Pulmonary artery endothelial cell (primary cell): ENCODE measurements at places on chromosomes 11 and 22. TPM values are rescaled to one million over a fixed set of nuclear protein-coding genes. Genes with fewer than 3 reads are reported as not detected.

The RIBC2 gene
- total RNA-seq = 0.86 and 1.7 TPM in 2 replicates

DNA sequence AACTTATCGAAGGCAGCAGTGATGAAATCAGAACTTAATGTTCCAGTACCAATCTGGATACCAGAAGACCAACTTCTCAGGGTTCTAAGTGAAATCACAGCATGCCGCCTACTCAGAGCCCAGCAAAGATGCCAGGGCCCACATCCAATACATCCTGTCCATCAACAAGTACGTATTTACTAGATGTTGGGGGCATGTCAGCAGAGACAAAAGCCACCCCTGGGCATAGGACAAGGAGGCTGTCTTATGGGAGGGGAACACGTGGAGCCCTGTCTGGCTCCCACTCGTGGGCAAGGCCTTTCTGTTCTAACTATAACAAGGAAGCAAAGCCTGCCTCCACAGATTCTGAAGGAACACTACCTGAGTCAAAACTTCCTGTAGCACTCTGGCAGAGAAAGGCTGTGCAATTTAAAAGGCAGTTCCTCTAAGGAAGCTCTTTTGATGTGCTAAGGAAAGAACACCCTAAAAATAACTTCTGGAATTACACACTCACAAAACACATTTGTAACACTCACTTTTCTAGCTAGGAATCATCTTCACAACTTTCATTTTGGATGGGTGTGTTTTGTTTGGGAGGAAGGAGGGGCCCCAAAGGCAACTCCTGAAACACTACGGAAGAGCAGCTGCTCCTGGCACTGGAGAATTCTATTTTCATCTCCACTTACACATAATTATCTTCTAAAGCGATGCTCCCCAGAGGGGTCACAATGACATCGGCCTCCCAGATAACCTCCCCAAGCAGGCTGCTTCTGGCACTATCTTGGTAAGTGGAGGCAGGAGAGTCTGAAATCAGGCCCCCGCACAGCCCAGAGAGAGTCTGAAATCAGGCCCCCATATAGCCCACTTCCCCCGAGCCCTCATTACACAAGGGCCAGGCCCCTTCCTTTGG is 14.2 kb downstream of the SMCO4 start:
- no peak for DNase-seq

DNA sequence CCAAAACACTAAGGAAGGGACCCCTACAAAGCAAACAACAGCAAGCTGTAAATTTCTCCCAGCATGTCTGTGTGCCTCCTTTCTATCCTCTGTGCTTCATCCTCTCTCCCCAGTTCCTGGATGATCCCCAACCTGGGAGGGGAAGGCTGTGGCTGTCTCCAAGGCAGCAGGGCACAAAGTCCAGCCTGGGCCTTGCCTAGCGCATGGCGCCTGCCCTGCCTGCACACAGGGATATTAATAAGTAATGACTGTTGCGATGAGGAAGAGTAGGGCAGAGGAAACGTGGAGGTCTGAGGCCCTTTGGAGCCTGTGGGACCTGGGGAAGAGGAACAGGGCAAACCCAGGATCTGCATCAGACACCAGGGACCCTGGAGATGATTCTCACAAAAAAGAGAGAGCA is 2.0 kb downstream of the USH1C start:
- DNase-seq = no peak

The OR4D5 gene
- total RNA-seq = not detected in 2 replicates

The TMEM225 gene
- not detected in 2 replicates for total RNA-seq
